ENCODE measurements at places on chromosomes 4 and X.

DNA sequence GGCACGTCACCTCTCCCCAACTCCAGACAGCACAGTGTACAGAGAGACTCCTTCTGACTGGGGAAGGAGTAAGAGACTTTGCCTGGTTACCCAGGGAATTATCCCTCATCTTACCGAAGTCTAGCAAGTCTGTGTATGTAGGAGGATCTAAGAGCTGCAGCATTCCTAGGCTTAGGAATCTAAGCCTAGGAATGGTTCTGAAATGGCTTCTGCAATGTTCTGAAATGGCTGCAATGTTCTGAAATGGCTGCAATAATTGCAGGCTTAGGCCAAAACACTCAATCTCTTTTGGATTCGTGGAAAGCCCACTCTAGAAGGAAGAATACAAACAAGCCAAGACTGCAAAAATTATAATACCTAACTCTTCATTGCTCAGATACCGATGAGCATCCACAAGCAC is 106.4 kb downstream of the SCLT1 start:
- H3K27ac ChIP-seq, result peak overlapping the region; percentile 25
- H3K4me3 ChIP-seq, result no peak overlapping the region
- no peak for DNase-seq
- peaks cover 12% of the 10 kb centered on the region for H3K36me3 ChIP-seq
- H3K4me1 ChIP-seq, result no peaks in the 10 kb centered on the region

DNA sequence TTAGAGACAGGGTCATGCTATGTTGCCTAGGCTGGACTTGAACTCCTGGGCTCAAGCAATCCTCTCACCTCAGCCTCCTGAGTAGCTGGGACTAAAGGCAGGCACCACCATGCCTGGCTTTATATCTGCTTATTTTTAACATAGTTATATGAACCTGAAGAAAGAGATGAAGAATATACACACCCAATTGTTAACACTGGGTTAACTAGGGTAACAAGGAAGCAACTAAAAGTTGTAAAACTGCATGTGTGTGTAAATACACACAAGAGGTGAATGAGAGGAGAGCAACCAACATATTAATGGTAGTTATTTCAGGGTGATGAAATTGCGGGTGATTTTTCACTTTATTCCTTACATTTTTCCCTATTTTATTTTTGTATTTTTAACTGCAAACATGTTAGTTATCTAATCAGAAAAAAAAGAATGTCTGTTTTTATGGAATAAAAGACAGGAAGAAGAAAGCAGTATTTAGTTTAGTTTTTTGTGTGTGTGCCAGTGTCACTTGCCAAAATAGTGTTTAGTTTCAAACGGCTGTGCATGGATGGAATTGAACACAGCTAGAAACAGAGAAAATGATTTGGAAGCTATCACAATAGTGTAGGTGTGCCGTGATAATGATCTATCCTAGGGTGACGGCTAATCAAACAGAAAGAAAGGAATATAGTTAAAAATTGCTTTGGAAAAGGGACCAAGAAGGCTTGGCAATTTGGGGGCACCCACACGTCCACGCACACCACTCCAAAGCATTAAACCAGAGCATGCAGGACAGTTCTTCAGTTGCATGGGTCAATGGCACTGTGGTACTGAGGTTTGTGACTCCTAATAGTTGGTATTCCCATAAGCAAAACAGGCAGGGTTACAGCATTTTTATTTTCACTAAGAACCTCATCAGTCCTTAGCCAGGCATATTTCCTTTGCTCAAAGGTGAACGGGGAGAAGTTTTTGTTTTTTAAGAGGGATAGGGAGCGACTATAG is 89.1 kb upstream of the KLHL13 start:
- DNase-seq, result no peak
- H3K27ac ChIP-seq, result no peak overlapping the region
- H3K4me1 ChIP-seq, result no peaks in the 10 kb centered on the region
- H3K27me3 ChIP-seq, result no peaks in the 10 kb centered on the region
- H3K36me3 ChIP-seq, result no peaks in the 10 kb centered on the region

DNA sequence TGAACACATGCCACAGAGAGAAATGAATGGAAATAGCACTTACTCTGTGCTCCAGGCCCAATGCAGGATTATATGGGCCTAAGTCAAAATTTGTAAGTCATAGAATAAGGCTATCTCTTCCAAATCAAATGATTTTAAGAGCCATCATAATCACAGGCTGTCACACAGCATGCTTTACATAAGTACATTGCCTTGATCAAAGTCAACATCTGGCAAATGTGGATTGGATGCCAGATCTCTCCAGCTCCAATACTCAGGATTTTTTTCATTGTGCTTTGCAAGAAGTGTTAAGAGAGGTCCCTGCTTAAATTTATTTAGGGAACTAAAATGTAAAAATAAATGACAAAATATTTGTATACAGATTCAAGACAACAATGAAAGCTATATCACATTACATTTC is 299.9 kb downstream of the PRDM5 start:
- H3K4me1 ChIP-seq, result no peaks in the 10 kb centered on the region
- H3K4me3 ChIP-seq, result no peak overlapping the region
- H3K27ac ChIP-seq, result no peak overlapping the region
- H3K36me3 ChIP-seq, result no peaks in the 10 kb centered on the region
- DNase-seq, result no peak

DNA sequence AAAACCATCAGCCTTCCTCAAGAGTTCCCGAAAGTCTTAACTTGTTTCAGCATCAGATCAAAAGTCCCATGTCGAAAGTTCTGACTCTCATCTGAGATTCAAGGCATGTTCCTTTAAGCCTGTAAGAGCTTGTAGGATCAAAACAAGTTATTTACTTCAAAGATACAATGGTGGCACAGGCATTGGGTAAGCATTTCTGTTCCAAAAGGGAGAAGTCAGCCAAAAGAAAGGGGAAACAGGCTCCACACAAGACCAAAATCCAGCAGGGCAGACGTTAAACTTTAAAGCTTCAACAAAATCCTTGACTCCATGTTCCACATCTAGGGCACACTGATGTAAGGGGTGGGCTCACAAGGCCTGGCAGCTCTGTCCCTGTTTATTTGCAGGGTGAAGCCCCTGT is 91.7 kb downstream of the FHDC1 start:
- DNase-seq, result no peak
- peaks cover 5% of the 10 kb centered on the region for H3K27me3 ChIP-seq
- H3K4me3 ChIP-seq, result no peak overlapping the region
- no peaks in the 10 kb centered on the region for H3K36me3 ChIP-seq

DNA sequence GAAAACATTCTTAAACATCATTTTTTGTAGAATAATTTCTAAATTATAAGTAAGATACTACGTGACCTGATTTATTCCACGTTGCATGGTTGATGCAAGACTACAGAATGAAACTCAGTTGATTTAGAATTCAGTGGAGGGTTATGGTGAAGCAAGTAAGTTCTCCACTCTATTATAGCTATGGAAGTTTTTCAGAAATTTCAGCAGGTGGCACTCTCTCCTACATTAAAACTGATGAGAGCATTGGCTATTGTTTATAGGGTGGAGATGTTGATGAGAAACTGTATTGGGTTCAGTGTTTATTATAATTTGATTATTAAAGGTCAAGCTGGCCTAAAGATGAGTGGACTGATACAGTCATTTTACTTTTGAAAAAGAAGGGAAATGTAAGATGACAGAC is 88.0 kb downstream of the FNIP2 start:
- H3K4me3 ChIP-seq, result no peak overlapping the region
- no peaks in the 10 kb centered on the region for H3K27me3 ChIP-seq
- no peak for DNase-seq
- H3K4me1 ChIP-seq, result peaks cover 2% of the 10 kb centered on the region
- H3K27ac ChIP-seq, result no peak overlapping the region

- H3K27ac ChIP-seq, result no peak overlapping the region
- no peaks in the 10 kb centered on the region for H3K36me3 ChIP-seq
- H3K4me3 ChIP-seq, result no peak overlapping the region
- no peaks in the 10 kb centered on the region for H3K4me1 ChIP-seq
- H3K27me3 ChIP-seq, result no peaks in the 10 kb centered on the region
These were observed 40.0 kb downstream of the TMEM144 start for GRCh38 chr4:158250321-158250720.

DNA sequence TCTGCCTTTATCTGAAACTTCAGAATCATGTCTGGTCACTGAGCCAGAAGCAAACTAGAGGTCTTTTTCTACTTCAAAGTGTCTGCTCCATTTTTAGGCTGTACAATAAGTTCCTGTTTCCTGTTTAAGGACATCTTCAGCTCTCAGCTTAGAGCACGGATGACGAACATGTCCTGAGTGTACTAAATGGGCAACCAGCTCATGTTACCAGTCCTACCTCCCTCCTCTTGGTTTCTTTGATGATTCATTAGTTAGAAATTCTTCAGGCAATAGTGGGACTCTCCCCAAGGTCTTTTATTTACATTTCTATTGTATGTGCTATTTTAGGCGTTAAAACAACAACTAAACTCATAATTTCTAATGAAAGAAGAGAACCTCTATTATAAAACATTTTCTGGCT is 58.0 kb downstream of the ENPEP start:
- peaks cover 3% of the 10 kb centered on the region for H3K36me3 ChIP-seq
- H3K27me3 ChIP-seq, result no peaks in the 10 kb centered on the region
- peak overlapping the region; percentile 49 for H3K27ac ChIP-seq
- no peak for DNase-seq

DNA sequence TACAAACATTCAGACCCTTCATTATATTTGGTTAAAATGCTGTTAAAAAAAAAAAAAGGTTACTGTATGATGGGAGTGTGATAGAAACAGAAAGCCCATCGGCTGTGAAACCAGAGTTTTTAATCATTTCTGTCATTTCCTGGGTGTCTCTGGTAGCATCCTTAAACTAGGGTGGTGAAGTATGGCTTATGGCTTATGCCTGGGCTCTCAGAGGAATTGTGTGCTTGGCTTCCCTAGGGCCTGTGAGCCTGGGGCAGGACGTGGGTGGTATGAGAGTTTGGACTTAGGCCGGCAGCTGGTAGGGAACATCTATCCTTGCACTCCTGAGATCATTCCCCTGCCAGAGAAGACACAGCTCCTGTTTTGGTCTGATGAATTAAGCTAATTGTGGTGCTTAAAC is 52.2 kb downstream of the DCUN1D4 start:
- H3K27me3 ChIP-seq, result no peaks in the 10 kb centered on the region
- peaks cover 7% of the 10 kb centered on the region for H3K4me1 ChIP-seq
- no peak for DNase-seq
- peak overlapping the region; percentile 87 for H3K27ac ChIP-seq

DNA sequence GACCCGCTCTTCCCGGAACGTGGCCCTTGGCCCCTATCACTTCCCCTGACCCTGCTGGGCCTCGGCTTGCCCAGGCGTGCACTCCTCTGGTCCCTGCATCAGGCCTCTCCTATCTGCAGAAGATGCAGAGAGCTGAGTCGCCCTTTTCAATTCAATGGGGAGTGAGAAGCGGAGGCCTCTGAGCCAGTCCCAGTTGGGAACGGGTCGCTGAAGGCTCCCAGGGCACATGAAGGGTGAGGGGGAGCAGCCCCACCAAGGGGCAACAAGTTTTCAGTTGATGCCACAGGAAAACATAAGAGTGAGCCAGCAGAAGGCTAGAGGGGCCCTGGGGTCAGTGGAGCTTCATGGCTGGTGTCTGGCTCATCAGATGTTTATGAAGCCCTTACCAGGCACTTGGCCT is 17.1 kb downstream of the PSAPL1 start:
- H3K36me3 ChIP-seq, result no peaks in the 10 kb centered on the region
- peaks cover 25% of the 10 kb centered on the region for H3K4me1 ChIP-seq
- no peak overlapping the region for H3K27ac ChIP-seq
- H3K4me3 ChIP-seq, result no peak overlapping the region
- no peak for DNase-seq
- peaks cover 2% of the 10 kb centered on the region for H3K27me3 ChIP-seq

- H3K4me1 ChIP-seq, result peaks cover 6% of the 10 kb centered on the region
- no peak overlapping the region for H3K27ac ChIP-seq
- no peak for DNase-seq
- peaks cover 18% of the 10 kb centered on the region for H3K27me3 ChIP-seq
- no peaks in the 10 kb centered on the region for H3K36me3 ChIP-seq
These were observed 72.8 kb downstream of the SMIM20 start for GRCh38 chr4:25986807-25987206.

GRCh38 chr4:181204109-181204508 is 1039.1 kb upstream of the TENM3 start:
- no peaks in the 10 kb centered on the region for H3K4me1 ChIP-seq
- no peak for DNase-seq
- H3K27me3 ChIP-seq, result no peaks in the 10 kb centered on the region
- H3K27ac ChIP-seq, result no peak overlapping the region
- H3K4me3 ChIP-seq, result no peak overlapping the region

DNA sequence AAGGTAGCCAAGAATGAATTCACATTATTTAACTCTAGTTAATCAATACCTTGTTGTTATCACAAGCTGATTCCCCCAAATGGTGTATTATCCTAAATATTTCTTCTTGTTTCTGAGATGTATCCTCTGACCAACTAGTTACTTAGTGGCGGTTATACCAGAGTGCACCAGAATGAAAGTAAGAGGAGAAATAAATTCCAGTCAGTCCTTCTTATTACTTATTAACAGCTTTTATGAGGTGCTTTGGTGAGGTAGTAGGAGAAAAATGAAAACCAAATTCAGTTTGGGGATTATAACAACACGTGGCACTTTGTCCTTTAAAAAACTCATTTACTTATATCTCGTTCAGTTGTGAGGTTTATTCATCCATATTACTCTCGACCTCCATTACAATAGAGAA is 101.9 kb downstream of the AMMECR1 start:
- H3K4me3 ChIP-seq, result no peak overlapping the region
- H3K4me1 ChIP-seq, result peaks cover 21% of the 10 kb centered on the region
- H3K27ac ChIP-seq, result peak overlapping the region; percentile 65
- H3K36me3 ChIP-seq, result peaks cover 5% of the 10 kb centered on the region

DNA sequence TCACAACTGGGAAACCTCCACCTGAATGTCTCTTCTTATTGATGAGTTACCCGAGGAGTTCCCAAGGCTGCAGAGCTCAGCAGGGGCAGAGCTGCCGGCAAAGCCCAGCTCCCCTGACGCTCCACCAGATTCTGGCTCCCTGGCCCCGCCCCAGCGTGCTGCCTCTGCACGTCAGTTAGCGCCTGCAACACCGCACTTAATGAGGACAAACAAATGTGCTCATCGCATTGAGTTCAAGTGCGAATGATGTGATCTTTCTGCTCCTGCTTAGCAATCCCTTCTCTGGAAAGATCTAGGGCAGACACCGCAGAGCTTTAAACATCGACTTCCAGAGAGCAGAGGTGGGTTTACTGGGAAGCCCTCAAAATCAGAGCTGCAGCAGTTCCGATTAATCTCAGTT is 55.5 kb upstream of the FBXW7 start:
- no peak overlapping the region for H3K27ac ChIP-seq
- H3K4me3 ChIP-seq, result peak overlapping the region; percentile 55
- no peaks in the 10 kb centered on the region for H3K36me3 ChIP-seq
- peak; percentile 17 for DNase-seq

Data from progenitor cell of endocrine pancreas (in vitro differentiated cells).